Activated naive CD8-positive, alpha-beta T cell treated with anti-CD3 and anti-CD28 coated beads, Interleukin-2, amount 10 ng/mL, durations not matched to agents 7 days and 5 days (primary cell): ENCODE measurements at places on chromosomes 11 and 22. TPM values are rescaled to one million over a fixed set of nuclear protein-coding genes. Genes with fewer than 3 reads are reported as not detected.

Gene C11orf97
- total RNA-seq: not detected

Gene P2RY2
- not detected for total RNA-seq

Gene MDK
- 7.4 TPM for total RNA-seq

Gene CEP126
- total RNA-seq: 2.1 TPM

Gene FAM111A
- total RNA-seq: 147 TPM

Gene C11orf86
- not detected for total RNA-seq

Gene SLC22A6
- total RNA-seq: not detected

Gene CSF2RB
- total RNA-seq: 1.3 TPM

Gene KDM4E
- total RNA-seq: not detected

Gene CCDC188
- 0.51 TPM for total RNA-seq

Gene BTBD18
- not detected for total RNA-seq

DNA sequence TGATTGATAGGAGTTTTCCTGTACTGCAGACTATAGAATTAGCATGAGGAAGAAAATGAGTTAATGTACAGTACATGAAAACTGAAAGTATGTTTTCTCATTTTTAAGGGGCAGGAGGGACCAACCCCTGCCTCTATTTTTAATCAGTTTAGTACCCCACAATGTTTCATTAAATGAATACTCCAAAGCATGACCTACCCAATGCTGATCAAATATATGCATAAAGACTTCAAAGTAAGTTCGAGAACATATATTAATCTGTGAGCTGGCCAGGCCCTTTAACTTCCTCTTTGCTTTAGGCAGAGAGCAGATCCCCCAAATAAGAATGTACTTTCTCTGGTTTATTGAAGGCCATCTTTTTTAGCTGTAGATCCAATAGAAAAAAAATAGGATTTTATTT is 161.0 kb downstream of the FCHSD2 start:
- no peak for DNase-seq

GRCh38 chr11:75734491-75735180 is 17.0 kb downstream of the MOGAT2 start:
- no peak for DNase-seq

DNA sequence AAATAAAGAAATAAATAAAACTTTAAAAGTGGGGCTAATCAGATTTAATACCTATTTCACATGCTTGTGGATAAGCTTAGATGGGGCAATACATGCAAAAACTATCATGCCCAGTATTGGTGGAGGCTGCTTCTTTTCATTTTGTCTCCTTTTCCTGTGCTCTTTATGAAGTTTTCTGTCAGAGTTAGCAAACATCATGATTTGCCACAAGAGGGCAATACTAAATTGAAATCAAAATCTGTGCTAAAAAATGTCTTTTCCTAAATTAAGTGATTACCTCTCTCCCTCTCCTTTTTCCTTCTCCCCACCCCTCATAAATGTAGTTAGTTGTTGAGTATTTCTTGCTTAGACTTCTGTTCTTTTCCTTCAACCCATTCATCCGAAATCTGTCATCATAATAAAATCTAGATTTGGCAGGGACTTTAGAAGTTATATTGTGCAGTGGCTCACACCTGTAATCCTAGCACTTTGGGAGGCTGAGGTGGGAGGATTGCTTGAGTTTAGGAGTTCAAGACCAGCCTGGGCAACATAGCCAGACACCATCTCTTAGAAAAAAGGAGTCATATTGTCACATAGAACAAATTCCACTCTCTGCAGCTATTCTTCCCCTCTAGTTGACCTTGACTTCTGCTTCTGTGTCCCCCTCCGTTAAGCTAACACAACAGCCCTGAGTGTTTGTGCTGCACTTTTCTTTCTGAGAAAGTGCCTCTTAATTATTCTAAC is 4.7 kb upstream of the ARHGAP42 start:
- DNase-seq: no peak

DNA sequence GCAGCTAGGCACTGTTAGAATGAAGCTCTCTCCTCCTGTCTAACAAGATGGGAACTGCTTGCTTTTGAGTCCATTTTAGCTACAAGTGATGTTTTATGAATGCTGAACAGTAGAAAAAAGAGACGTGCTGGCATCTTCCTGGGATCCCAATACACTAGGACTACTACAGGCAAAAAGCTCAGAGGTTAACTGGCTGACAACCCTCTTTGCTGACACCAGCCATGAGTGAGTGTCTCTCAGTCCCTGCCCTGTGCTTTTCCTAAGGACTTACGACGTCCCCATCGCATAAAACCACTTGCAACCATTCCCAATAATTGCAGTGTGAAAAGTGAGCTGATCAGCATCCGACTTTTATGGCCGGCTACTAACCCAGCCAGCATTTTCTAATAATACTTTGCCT is 213.5 kb downstream of the NTM start:
- DNase-seq: no peak

DNA sequence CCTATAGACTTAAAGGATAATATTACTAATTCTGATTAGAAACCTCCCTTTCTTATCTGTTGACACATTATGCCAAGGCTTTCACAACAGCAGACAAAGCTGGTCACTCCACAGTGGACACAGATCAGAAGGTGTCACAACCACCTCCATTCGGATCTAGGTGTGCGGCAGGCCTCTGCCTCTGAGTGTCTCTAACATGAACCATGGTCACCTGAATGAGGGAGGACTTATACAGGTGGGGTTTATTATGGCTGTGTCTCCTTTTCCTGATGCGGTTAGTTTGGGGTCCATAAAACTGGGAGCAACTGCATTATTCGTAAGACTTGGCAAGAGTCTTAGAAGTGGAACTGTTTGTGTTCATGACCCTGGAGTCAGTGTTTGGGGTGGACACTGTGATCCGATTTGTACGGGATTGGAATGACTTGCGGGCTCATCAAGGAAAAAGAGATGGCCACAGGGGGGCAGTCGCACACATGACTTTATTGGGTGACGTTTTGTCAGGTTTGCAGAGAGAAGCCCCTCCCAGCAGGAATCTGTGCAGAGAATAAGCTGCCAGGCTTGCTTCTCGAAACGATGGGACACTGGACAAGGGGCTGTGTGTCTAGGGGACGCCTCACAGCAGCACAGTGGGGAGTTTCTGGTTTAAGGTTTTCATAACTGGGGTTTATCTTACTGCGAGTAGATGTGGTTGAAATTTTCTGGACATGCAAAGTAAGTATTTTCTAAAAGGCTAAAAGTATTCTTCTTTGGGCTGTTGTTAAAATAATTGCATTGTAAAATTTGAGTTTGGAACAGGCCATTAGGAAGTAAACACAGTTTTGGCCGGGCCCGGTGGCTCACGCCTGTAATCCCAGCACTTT is 90.6 kb downstream of the GAB4 start:
- peak; percentile 55 for DNase-seq

- DNase-seq: no peak
Observed at GRCh38 chr11:93921695-93922468, 71.5 kb upstream of the VSTM5 start.

- no peak for DNase-seq
Observed at GRCh38 chr11:43504316-43504950, 145.7 kb downstream of the TTC17 start.

DNA sequence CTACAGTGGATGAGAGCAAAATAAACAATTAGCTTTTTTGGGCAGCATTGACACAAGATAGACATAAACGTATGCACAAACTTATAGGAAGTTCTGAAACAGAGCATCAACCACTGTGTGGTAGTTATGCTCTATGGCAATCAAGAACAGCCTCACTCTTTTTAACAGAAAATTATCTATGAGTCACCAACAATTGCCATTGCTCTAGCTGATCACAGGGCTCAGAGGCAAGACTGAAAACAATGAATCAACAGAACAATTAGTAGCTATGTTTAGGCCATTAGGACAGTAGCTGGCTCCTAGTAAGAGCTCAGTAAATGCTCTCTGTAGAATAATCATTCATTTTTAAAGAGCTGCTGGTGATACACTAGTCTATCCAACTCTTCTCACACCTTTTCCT is 34.9 kb upstream of the PICALM start:
- DNase-seq: no peak

- no peak for DNase-seq
Observed at GRCh38 chr11:61121917-61122316, 19.6 kb downstream of the CD5 start.

- DNase-seq: no peak
Observed at GRCh38 chr11:101129203-101129943, at the start of gene PGR. Gene PGR (minus strand): TSS chr11:101129813. CDS start chr11:101129070, 743 bp downstream.

GRCh38 chr22:42283278-42284201 is 13.1 kb upstream of the TCF20 start:
- peak; percentile 66 for DNase-seq

- DNase-seq: no peak
Observed at GRCh38 chr22:27624042-27624441, 177.5 kb downstream of the MN1 start.

GRCh38 chr22:42022162-42022847 is 23.7 kb downstream of the WBP2NL start:
- no peak for DNase-seq

- no peak for DNase-seq
Observed at GRCh38 chr11:2704896-2705606, 5.3 kb upstream of the KCNQ1OT1 start.

DNA sequence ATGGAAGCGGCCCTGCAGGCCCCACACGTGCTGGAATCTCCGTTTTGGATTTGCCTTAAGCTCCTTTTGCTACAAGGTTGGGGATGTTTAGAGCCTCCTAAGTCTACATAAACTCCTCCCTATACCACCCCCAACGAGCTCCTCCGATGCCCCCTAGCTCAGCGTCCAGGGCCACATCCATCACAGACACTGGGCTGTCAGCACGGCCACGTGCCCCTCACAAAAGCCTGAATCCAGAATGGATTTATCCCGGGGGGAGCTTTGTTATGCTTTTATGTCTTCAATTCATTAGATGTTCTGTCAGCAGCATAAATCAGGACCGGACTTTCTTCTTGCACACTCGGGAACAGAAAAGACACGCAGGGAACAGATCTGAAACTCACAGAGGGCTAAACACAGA is 52.6 kb upstream of the CD82 start:
- no peak for DNase-seq

GRCh38 chr11:120391292-120391691 is 55.1 kb downstream of the ARHGEF12 start:
- no peak for DNase-seq

GRCh38 chr22:30826670-30827355 is 132.1 kb downstream of the OSBP2 start:
- no peak for DNase-seq

DNA sequence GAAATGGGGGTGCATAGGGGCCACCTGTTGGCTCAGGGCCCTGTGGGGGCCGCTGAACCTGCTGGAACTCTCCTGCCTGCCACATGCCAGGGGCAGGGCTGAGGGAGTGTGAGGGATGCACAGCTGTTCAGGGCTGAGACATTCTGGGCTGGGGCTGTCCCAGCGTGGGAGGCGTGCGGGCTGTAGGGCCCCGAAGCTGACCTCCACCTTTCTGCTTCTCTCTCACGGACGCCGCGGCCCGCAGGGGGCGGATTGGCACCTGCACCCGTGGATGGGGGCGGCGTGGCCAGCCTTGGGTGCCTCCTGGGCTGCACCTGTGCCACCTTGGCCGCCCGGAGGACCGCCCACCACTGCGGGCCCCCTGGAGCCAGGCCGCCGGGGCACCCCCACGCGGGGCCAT is 4.1 kb downstream of the CCDC188 start:
- no peak for DNase-seq

- no peak for DNase-seq
Observed at GRCh38 chr11:88521799-88522201, 184.3 kb upstream of the CTSC start.
